Activated T-helper 2 cell treated with anti-CD3 and anti-CD28 coated beads, Interferon-gamma antibody, Interleukin-2, Interleukin-4, amounts not matched to agents 10 μg/mL and 5 μg/mL and 100 μg/mL, durations not matched to agents 14 hours and 24 hours and 36 hours (primary cell): ENCODE measurements at places on chromosomes 1 and 21. TPM values are rescaled to one million over a fixed set of nuclear protein-coding genes. Genes with fewer than 3 reads are reported as not detected.

DNA sequence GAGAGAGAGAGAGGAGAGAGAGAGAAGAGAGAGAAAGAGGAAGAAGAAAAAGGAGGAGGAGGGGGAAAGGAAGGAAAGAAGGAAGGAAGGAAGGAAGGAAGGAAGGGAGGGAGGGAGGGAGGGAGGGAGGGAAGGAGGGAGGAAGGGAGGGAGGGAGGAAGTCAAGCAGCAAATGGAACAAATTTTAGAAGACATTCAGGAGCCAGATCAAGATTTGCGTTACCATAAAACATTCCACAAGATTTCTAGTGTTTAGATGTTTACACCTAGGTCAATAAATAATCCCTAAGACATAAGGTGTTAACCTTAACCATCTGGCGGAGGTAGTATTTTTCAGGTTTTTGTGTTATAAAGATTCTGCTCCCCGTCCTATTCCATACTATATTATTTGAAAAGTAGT, 1320.1 kb upstream of the PRMT6 start:
- no peak for DNase-seq

The MCOLN2 gene
- 142 and 143 TPM in 2 replicates for total RNA-seq

- DNase-seq = no peak
Observed at GRCh38 chr1:190095596-190095995, 382.1 kb downstream of the BRINP3 start.

The LYPD8 gene
- not detected in 2 replicates for total RNA-seq

The TMEM240 gene
- total RNA-seq = 0.25 and 0.48 TPM in 2 replicates

The FBXO44 gene
- 18.2 and 19.8 TPM in 2 replicates for total RNA-seq

- no peak for DNase-seq
Observed at GRCh38 chr1:161032409-161032808, 6.4 kb downstream of the TSTD1 start.

- no peak for DNase-seq
Observed at GRCh38 chr21:43634618-43635017, 24.7 kb downstream of the HSF2BP start.

- DNase-seq = no peak
Observed at GRCh38 chr1:200228486-200228885, 181.3 kb downstream of the ZNF281 start.

GRCh38 chr1:197967066-197967465, 49.9 kb downstream of the LHX9 start:
- DNase-seq = no peak

- DNase-seq = no peak
Observed at GRCh38 chr1:2962946-2963345, 58.3 kb upstream of the ACTRT2 start.

The GJC2 gene
- 0.52 and 0.55 TPM in 2 replicates for total RNA-seq
